ENCODE measurements at places on chromosomes 7 and 10.

GRCh38 chr7:122248472-122248871, 56.1 kb downstream of the FEZF1 start:
- DNase-seq: no peak

GRCh38 chr7:17725821-17726220, 214.5 kb downstream of the SNX13 start:
- no peak for DNase-seq

- no peak for DNase-seq
Measured at GRCh38 chr10:100780324-100780723, 34.9 kb downstream of the PAX2 start.

DNA sequence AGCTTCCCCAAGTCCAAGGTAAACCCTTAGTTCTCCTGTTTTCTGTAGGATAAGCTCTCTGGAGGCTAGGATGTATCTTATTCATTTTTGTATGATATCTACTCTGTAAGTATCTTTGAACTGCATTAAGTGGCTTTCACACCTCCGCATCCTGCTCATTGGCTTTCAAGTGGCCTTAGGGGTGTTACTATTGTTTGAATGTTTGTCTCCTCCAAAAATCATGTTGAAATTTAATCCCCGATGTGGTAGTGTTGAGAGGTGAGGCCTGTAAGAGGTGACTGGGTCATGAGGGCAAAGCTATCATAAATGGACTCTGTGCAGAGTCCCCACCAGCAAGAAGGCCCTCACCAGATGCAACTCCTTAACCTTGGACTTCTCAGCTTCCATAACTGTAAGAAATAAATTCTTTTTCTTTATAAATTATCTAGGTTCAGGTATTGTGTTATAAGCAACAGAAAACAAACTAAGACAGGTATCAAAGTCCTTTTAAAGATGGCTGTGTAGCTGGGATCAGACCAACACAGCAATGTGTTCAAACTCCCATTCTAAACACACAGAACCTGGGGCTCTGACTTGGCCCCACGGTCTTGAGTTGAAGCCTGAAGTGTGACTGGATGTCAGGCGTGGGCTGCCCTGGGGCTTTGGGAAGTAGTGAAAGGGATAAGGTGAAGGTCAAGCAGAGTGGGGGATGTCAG, 25.9 kb downstream of the TBXAS1 start:
- DNase-seq: no peak

DNA sequence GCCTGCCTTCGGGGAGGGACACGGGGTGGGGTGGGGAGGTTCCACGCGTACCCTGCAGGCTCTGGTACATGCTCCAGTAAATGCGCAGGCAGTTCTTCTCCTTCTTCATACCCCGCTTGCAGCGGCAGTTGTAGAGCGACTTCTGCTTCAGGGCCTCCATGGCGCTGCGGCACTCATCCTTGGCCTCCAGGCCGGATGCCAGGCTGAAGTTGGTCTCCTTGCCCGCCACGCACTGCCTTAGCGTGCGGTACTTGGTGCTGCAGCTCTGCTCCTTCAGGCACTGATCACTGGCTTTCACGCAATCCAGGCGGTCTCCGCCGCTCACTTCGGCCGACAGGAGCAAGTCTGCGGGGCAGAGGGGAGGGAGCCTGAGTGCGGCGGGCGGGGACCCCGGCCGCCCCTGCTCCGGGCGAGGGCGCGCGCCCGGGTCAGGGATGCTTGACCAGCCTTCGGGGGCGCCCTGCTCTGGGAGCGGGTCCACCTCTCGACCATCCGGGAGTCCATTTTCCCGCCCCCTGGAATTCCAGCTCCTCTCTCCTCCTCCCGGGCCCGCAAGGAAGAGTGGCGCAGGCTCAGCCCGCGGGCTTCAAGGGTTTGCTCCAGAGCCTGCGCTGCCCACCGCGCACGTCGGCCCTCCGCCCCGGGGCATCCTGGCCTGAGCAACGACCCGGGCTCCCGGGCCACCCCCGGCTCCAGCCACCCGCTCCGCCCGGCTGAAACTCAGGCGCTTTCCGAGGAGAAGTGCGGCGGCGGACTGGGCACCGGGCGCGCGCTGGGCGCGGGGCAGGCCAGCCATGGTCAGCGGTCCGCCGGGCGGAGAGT, 2.0 kb downstream of the GFRA1 start:
- no peak for DNase-seq

GRCh38 chr7:4159154-4159501, 523.0 kb upstream of the FOXK1 start:
- DNase-seq: no peak

DNA sequence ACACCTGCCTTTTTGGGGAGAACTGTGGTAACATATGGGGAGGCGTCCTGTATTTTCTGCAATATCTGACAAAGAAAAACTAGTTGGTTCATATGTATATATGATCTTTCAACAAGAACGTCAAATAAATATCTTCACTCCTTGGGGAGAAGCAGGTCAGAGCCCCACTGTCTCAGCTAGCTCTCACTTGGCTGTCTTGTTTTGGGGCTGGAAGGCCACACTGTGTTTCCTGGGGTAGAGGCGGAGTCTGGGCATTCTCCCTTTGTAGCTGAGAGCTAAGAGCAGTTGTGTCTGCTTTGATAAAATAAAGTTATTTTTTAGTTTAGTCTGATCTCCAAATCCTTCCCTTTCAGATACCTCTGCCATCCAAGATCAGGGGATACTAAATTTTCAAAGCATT, 83.9 kb upstream of the IGFBP3 start:
- no peak for DNase-seq

GRCh38 chr7:97346349-97346748, 228.9 kb downstream of the SDHAF3 start:
- DNase-seq: no peak

GRCh38 chr10:108598320-108598695, 1325.0 kb downstream of the XPNPEP1 start:
- no peak for DNase-seq

DNA sequence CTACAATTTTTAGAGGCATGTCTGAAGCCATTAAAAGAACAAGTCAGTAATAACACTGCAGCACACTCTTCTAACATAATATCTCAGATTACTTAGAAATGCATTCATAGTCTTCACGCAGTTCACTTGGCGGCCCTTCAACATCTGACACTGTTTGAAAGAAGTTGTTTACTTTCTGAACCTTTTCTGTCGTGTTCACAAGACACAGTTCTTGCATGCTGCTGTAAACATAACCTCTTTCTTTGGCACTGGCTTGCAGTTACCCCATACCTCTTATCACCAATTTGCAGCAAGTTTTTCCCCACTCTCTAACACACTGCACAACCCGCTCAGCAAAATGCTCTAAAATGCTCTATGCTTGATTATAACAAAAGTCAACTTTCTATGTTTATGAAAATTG, 12.0 kb downstream of the PIP4K2A start:
- no peak for DNase-seq

GRCh38 chr10:101029520-101030295, 1.2 kb downstream of the PDZD7 start:
- DNase-seq: no peak

GRCh38 chr10:26386781-26387180, 51.4 kb upstream of the APBB1IP start:
- no peak for DNase-seq

GRCh38 chr10:5971886-5972285, 5.5 kb downstream of the IL15RA start:
- no peak for DNase-seq

GRCh38 chr7:124124201-124124600, 91.3 kb upstream of the TMEM229A start:
- DNase-seq: no peak

- DNase-seq: no peak
Measured at GRCh38 chr10:52649511-52649910, 123.1 kb downstream of the MBL2 start.

GRCh38 chr10:87845624-87845998, 17.7 kb downstream of the KLLN start:
- DNase-seq: no peak

DNA sequence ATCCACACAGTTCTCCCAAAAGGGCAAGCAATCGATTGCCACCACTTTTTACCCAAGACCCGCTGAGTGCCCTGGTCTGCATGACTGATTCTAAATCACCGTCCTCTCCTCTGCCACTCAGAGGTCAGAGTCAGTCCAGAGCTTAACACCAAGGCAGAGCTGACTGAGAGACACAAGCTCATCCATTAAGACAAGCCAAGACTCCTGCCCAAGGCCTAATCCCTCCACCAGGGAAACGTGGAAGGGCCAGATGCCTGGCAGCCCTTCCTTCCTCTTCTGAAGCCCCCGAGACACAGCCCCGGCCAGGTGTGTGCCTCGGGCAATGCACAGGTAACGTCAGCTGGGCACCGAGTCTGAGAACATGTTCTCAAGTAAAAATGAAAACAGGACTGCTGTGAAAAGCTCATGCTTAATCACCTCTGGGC, 51.7 kb downstream of the DIP2C start:
- DNase-seq: no peak

- DNase-seq: no peak
Measured at GRCh38 chr7:108384716-108385483, 71.3 kb downstream of the NRCAM start.

DNA sequence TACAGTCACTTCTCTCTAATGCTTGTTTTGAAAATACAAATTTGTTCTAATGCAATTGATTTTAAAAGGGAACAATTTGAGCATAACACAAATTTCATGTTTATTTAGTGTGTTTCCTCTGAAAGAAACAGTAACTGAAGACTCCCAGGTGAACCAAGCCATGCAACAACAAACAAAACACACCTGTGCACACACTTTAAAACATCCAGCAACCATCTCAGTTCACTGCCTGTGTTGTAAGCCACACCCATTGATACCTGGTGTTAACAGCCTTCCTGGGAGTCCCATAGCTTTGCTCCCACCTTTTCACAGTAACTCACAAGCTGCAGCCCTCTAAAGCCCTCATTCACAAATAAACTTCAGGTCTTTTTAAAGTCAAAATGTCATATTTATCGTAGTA, 89.3 kb downstream of the DOCK4 start:
- DNase-seq: peak; percentile 64

- DNase-seq: no peak
Measured at GRCh38 chr10:116444527-116445142, 17.0 kb downstream of the PNLIPRP3 start.

DNA sequence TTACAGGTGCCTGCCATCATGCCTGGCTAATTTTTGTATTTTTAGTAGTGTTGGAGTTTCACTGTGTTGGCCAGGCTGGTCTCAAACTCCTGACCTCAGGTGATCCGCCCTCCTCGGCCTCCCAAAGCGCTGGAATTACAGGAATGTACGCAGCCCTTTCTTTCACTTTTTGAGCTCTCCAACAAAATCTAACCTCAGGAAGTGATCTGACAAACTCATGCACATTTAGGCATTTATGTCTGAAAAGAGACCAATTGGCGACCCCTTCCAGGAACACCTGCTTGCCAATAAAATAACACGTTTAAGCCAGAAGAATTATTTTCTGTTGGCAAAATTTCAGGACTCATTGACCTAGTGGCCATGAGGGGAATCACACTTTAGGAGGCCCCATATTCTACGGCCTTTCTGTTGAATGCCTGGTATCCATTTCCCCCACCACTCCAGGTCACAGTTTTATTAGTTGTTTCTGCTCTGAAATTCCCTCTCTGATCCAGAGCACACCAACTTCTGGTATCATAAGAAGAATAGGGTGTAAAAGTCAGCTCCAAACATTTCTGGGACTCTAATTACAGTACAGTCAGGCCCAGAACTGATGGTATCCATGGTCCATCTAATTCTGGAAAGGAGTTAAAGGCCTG, 65.8 kb upstream of the FRMD4A start:
- DNase-seq: no peak

GRCh38 chr7:88399696-88400240, 93.1 kb upstream of the STEAP4 start:
- DNase-seq: no peak

GRCh38 chr7:34900891-34901513, 136.3 kb downstream of the DPY19L1 start:
- DNase-seq: no peak

DNA sequence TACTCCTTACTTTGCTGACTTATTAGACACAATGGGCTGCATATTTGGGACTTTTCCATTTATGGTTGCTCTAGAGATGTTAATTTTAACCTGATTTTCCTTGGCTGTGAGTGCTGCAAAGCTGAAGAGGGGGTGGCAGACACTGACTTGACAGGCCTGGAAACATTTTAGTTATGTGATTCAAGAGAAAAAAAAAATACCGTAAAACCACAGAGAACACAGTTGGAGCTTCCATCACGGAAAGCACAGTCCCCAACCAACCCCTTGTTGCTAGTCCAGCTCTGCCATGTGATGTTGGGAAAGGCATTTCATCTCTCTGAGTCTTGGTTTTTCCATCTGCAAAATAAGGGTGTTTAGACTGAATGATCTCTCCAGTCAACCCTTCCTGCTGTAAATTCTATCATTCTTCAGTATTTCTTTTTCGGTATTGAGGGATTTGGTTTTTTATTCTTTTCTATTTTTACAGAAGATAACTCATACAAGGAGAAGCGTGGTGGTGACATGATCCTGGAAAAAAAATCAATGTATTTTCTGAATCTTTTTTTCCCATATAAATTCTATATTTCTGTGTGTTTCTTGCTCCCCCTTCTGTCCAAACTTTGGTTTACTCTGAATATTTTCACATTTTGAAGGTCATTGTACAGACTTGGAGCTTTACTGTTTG, 246.1 kb downstream of the REEP3 start:
- no peak for DNase-seq

- peak; percentile 2 for DNase-seq
Measured at GRCh38 chr10:68955355-68955831, 577 bp upstream of the DDX21 start.

GRCh38 chr10:96344178-96344577, 14.6 kb downstream of the OPALIN start:
- no peak for DNase-seq

GRCh38 chr10:97188261-97188711, 2.5 kb upstream of the SLIT1 start:
- DNase-seq: peak; percentile 50

DNA sequence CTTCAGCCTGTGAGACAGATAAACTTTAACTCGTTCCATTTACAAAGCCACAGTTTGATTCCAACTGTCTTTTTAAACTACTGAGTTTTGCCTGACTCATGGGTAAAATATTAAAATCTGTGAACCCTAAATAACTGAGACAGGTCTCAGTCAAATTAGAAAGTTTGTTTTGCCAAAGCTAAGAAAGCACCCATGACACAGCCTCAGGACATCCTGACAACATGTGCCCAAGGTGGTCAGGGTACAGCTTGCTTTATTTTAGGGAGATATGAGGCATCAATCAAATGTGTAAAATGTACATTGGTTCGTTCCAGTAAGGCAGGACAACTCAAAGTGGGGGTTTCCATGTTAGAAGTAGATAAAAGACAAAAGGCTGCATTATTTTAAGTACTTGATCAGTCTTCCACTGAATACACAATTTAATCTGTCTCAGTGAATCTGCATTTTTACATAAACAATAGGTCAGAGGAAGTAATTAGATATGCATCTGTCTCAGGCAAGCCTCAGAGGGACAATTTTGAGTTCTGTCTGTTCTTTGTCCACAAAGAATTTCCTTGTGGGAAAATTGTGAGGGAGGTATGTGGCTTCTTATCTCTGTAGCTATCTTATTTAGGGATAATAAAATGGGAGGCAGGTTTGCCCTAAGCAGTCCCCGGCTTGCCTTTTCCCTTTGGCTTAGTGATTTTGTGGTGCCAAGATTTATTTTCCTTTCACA, 11.0 kb upstream of the PIP start:
- DNase-seq: no peak

- no peak for DNase-seq
Measured at GRCh38 chr10:112201334-112201733, 17.8 kb upstream of the GPAM start.

GRCh38 chr7:155482511-155483183, 24.7 kb downstream of the EN2 start:
- DNase-seq: no peak

Data from NCI-H2029 (cell line).